ENCODE measurements at places on chromosomes 6 and 20.

GRCh38 chr20:19815553-19815991 lies 57.5 kb downstream of the RIN2 start:
- peak; percentile 84 for DNase-seq

DNA sequence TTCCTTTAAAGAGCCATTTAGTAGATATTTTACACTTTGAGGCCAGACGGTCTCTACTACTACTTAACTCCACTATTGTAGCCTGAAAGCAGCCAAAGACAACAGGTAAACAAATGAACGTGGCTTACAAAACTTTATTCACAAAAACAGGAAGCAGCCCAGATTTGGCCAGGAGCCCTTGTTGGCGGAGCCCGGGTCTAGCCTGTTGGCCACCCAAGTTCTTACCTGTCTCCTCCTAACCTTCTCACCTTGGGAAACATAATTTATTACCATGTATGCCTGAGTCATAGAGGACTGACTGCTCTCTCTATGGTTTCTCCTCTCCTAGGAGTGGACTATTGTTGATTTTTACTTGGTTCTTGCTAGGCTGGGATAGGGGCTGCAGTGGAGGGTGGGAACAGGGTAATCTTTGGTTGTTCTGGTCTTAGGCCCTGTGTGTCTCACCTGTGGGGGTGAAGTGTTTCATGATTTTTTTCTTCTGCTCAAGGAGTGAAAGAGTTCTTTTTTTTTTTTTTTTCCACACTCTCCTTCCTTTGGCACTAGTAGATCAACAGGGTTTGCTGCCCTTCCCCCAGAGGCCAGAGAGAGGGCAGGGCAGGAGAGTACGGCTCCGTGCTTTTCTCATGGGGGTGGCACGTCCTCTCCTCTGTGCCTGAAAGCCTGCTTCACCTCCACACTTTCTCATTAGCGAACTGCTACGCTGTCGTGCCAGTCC lies 90.0 kb downstream of the RPP40 start:
- no peak for DNase-seq

- DNase-seq: no peak
Measured at GRCh38 chr6:7171119-7171518, 63.4 kb downstream of the RREB1 start.

- DNase-seq: no peak
Measured at GRCh38 chr6:47126647-47127391, 84.7 kb upstream of the ADGRF1 start.

GRCh38 chr6:35282472-35282871 lies 15.1 kb upstream of the DEF6 start:
- no peak for DNase-seq

- DNase-seq: no peak
Measured at GRCh38 chr20:57664476-57664875, 44.2 kb upstream of the ZBP1 start.

DNA sequence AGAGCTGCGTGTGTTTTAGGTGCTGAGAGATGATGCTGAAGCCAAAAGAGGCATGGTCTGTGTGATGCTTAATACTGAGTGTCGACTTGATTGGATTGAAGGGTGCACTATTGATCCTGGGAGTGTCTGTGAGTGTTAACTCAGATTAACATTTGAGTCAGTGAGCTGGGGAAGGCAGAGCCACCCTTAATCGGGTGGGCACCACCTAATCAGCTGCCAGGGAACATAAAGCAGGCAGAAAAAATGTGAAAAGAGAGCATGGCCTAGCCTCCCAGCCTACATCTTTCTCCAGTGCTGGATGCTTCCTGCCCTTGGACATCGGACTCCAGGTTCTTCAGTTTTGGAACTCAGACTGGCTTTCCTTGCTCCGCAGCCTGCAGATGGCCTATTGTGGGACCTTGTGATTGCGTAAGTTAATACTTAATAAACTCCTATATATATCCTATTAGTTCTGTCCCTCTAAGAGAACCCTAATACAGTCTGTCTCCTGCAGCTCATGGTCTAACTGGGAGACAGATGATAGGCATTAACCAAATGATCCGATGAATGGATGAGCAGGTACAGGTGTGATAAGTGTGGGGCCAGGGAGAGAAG lies 91.6 kb downstream of the TFAP2C start:
- no peak for DNase-seq

- DNase-seq: peak; percentile 43
Measured at GRCh38 chr6:43263314-43264178, 20.3 kb downstream of the TTBK1 start.

DNA sequence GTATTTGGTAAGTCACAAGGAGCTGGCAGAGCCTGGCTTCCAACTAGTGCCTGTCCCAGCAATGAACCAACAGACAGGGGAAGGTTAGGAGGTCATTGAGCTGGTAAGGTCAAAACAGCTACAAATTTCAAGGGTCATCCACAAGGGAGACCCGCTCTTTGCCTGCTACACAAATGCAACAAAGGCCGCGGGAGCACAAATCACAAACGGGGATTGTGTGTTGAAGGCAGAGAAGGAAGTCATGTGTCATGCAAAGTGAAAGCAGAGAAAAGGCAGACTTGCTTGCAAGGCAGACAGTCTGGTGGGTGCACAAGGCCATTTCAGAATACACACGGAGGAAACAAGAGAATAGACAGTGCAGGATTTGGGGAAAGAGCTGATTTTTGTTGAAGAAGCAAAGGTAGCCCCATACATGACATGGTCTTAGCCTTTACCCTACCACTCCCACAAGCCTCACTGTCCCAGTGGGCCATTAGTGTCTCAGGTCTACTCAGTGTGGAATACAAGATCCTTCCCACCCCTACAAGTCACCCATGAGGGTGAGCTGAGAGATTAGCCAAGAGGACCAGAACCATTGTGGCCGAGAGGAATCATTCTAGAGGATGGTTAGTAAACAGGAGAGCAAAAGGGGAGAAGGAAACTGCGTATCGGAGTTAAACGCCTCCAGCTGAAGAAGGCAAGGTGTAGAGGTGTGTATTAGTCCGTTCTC lies 18.1 kb upstream of the SAMHD1 start:
- DNase-seq: no peak

DNA sequence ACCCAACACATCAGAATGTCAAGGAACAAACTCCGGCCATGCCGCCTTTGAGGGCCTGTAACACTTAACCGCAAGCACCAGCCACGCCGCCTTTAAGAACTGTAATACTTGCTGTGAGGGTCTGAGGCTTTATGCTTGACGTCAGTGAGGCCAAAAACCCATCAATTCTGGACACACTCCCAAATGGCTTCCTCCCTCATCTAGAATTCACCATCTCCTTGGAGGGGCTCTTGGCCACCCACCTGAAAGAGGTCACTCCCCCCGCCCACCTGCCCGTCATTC lies 10.4 kb upstream of the PXDC1 start:
- no peak for DNase-seq

- DNase-seq: no peak
Measured at GRCh38 chr6:16244446-16244845, 6.1 kb downstream of the GMPR start.

DNA sequence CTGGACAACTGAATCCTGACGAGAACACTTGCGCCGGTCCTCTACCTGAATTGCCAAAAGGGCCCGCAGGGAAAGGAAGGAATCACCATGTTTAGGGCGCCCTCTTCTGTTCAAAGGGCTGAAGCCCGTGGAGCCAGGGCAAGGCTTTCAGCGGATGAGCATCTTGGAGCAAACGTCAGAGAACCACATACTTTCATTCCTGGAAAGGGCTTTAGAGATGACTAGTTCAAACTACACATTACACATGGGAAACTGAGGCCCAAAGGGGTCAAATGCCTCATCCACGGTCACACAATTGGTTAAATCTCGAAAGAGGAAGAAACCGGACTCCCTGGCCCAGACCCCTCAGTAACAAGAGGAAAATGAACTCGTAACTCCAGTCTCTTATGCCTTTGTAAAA lies 11.5 kb upstream of the ZNF133 start:
- DNase-seq: peak; percentile 35

GRCh38 chr6:43290905-43291355 lies 7.1 kb upstream of the SLC22A7 start:
- no peak for DNase-seq

GRCh38 chr6:48315051-48315719 lies 204.2 kb upstream of the PTCHD4 start:
- no peak for DNase-seq

DNA sequence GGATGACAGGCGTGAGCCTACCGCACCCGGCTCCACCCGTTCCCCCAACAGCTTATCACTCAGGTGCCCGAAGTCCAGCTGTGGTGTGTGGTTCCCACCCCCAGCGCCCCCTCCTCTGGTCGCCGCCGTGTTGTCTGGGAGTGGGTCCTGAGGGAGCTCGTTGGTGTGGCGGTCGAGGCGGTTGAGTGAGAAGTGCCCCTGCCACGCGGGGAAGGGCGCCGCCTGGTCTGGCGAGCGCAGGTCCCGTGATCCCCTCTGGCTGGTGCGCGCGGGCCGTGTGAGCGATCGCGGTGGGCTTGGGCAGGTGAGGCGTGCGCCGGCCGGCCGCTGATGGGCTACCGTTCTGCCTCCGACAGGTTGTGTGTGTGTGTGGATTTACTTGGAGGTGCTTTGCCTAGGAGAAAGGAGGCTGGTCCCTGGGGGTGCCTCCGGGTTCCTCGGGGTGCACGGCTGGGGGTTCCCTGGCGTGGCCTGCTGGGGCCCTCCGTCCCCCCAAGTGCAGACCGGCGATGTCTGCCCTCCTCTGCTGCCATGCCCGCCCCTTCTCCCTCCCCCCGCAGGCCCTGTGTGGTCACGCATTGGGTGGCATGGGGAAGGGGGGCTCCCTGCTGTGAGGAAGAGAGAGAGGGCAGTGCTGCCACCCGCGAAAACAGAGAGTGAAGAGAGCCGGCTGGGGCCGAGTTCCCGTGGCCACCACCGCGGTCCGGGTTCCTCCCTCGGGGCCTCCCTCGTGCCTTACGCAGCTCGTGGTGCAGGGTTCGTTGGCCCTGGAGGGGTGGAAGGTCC lies 336.0 kb upstream of the DEFB115 start:
- DNase-seq: no peak

- DNase-seq: no peak
Measured at GRCh38 chr20:38343311-38344106, 2.8 kb upstream of the LBP start.

DNA sequence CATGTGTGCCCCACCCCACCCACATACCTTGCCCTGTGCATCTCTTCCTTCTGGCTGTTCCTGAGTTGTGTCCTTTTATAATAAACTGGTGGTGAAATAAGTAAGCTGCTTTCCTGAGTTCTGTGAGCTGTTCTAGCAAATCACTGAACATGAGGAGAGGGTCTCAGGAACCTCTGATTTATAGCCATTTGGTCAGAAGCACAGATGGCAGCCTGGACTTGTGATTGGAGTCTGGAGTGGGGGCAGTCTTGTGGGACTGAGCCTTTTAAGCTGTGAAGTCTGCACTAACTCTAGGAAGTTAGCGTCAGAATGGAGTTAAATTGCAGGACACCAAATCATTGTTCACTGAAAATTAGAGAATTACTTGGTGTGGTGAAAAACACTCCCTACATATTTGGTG lies 245.4 kb downstream of the LRFN2 start:
- DNase-seq: no peak

DNA sequence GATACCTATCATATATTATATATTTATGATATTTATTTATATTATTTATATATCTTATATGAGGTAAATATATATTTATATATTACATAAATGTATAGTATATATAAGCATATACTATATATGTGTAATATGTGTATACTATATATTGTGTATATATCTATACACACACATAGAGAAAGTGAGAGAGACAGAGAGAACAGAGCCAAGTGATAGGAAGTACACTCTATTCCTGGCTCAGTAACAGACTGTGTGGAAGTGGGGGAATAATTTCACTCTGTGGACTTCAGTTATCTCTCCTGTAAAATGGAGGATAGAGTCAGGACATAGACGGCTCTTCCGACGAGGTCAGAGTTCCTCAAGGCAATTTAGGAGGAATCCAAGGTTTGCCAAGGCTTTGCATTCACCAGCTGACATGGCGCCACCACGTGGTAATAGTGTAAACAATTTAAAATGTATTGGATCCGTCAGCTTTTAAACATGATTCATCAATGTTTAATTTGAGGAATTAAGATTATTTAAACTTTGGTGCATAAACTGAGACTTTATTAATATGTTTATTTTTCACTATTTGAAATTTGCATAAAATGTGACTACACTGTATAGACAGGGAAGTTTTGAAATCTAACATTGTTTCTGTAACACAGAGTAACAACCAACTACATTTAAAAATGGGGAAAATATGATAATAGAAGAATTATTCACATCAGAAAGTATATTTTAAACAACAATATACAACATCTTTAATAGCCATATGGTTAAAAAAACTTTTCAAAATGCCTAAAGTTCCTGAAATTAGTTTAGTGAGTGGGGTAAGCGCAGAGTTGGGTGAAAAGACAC lies 75.4 kb upstream of the TMEM244 start:
- peak; percentile 63 for DNase-seq

DNA sequence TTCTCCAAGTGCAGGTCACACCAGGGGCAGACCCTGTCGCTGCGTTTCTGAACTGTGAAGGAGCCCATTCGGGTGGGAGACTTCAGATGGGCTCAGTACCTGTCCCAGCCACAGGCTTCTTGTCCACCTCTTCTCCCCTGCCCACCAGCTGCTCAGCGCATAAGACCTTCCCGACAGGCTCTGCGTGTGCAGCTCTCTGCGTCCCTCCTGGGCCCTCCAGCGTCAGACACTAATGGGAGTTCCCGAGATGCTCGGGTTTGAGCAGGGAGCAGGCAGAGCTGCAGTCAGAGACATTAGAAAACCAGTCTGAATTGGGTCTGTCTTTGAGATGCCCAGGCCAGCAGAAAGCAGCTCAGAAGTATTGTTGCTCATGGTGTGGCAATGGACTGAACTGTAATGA lies 50.4 kb downstream of the TCP11 start:
- no peak for DNase-seq

DNA sequence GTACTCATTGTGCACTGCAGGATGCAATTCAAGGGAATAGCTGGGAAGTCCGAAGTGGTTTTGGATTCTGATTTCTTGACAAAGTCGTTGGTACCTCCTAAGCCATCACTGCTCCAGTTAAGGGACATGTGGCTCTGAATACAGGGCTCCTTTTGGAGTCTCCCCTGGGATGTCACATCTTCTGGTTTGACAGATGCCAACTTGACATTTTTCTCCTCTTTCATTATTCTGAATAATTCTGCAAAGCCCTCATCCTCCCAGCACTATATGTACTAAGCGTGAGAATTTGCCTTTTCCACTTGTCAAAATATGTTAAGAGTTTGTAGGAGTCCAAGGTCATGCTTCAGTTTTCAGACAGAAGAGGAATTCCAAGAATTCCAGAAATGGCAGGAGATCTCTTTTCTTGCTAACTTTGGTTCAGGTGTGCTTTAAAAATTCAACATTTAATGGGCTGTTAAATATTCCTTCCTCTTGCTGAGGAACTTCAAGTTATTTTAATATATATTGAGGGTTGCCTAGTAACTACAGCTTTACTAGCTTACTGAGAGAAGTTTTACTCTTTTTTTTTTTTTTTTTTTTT lies 38.7 kb downstream of the DOK5 start:
- no peak for DNase-seq

DNA sequence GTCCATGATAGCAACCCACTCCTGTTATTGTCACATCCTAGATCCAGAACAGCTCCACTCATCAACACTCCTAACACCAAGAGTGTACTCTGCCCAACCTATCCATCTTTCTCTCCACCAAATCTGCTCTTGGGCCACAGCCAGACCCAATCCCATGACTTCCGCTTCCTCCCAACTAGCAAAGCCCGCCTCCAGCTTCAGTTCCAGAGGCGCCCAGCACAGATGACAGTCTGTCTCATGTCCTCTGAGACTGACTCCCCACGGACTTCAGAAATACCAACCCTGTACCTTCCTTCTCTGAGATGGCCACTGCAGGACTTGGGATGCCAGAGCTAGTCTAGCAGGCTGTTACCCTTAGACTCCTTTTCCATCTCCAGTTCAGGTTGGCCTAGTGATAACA lies 48.6 kb downstream of the DTNBP1 start:
- no peak for DNase-seq

GRCh38 chr6:159093609-159094443 lies 49.0 kb upstream of the TAGAP start:
- no peak for DNase-seq
